ENCODE measurements at places on chromosomes 1 and 21.

DNA sequence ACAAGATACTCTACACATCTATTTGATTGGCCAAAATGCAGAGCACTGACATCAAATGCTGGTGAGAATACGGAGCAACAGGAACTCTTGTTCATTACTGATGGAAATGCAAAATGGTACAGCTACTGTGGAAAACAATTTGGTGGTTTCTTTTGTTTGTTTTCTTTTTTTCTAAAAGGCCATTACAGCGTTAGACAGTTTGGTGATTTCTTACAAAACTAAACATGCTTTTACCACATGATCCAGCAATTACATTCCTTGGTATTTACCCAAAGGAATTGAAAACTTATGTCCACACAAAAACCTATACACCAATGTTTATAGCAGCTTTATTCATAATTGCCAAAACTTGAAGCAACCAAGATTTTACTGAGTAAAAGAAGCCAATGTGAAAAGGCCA is 66.4 kb upstream of the FBXO28 start:
- no peak for DNase-seq

- no peak for DNase-seq
Observed at GRCh38 chr1:241499910-241500309, 19.6 kb downstream of the FH start.

- DNase-seq: no peak
Observed at GRCh38 chr21:21722731-21723130, 724.5 kb downstream of the NCAM2 start.

GRCh38 chr1:164780863-164781262 is 221.9 kb downstream of the PBX1 start:
- no peak for DNase-seq

GRCh38 chr1:219699870-219700269 is 87.0 kb upstream of the ZC3H11B start:
- no peak for DNase-seq

GRCh38 chr1:68111519-68112436 is 61.4 kb upstream of the DIRAS3 start:
- DNase-seq: no peak

- DNase-seq: no peak
Observed at GRCh38 chr1:160124705-160125478, 9.3 kb downstream of the ATP1A2 start.

DNA sequence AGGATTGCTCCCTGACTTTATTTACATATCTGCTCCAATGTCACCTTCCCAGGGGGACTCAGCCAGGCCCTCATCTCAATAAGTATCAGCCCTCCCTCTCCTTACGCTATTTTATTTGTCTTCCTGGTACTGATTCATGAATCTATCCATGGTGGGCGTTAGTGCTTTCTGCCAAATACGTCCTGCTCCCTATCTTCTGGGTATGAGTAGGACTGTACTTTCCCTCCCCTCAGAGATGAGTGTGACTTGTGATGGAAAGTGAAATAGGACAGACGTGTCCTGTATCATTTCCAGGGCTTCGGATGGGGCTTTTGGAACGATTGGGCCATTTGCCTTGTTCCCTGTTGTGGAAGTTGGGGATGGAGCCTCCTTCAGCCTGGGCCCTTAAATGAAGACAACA is 47.5 kb downstream of the FOXO6 start:
- DNase-seq: no peak

DNA sequence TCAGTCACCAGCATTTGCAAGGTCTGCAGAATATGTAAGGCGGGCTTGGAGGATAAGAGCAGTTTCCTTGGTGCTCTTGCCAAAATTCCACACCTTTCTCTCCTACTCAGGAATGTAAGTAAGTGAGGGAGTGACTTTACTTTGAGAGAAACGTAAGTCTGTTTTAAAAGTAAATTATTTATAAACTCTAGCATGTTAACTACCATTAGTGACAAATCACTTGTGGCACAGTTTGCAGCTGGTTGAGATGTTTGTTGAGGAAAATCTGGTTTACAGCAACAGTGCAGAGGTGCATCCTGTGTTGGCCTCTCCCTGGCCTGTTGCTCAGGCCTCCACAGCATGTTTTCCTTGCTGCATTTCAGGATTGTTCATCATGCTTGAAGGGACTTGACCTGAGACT is 8.5 kb downstream of the CGN start:
- DNase-seq: no peak

GRCh38 chr1:94994805-94995204 is 67.9 kb upstream of the CNN3 start:
- DNase-seq: no peak

DNA sequence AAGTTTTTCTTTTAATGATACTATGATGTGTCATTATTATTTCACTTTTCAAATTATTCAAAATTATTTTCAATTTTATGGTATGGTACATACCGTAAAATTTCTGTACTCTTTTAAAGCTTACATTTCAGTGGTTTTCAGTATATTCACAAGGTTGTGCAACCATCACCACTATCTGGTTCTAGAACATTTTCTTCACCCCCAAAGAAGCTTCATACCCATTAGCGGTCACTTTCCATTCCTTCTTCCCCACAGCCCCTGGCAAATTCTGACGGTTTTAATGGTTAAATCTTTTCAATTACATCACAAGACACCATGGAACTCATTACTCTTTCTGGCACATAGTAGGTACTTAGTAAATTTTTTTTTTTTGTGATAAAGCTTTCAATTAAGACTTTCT is 22.8 kb upstream of the ATP5PO start:
- peak; percentile 19 for DNase-seq

DNA sequence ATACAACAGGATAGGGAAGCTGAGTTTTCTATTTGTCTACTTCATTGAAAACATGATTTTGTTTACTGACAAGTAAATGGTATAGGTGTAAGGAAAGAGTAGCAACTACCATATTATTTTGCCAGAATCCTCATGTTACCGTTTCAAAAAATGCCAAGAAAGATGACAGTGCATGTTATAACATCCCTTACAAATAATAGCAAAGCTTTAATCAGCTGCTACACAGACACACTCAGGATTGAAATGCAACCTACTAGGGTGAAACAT is 331.5 kb downstream of the CHRM3 start:
- no peak for DNase-seq

- no peak for DNase-seq
Observed at GRCh38 chr21:23475281-23476219, 2131.7 kb downstream of the MRPL39 start.

GRCh38 chr1:14113841-14114567 is 414.0 kb downstream of the PRDM2 start:
- DNase-seq: no peak

GRCh38 chr1:166086113-166086883 is 80.5 kb downstream of the FAM78B start:
- no peak for DNase-seq

DNA sequence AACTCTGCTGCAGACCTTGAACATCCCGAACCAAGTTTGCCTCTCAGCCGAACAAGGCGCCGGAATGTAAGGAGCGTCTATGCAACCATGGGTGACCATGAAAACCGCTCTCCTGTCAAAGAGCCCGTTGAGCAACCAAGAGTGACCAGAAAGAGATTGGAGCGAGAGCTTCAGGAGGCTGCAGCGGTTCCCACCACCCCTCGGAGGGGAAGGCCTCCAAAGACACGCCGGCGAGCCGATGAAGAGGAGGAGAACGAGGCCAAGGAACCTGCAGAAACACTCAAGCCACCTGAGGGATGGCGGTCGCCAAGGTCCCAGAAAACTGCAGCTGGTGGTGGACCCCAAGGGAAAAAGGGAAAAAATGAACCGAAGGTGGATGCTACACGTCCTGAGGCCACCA is 44.0 kb downstream of the ZBTB17 start:
- no peak for DNase-seq

DNA sequence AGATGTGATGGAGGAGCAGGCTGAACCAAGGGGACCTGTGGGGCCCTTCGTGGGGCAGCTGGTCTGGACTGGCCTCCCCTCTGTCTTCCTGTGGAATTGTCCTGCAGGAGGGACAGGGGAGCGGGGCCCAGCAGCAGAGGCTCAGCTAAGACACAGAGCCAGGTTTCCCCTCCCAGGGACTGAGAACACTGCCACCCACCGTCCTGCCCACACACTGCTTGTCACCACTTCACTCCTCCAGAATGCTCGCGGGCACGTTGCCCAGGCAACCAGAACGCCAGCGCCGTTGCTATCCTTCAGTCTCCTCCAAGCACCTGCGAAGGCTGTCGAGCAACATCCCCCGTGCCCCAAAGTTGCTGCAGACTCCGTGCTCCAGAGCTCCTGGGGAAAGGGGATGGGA is 46.4 kb downstream of the AJAP1 start:
- DNase-seq: no peak

DNA sequence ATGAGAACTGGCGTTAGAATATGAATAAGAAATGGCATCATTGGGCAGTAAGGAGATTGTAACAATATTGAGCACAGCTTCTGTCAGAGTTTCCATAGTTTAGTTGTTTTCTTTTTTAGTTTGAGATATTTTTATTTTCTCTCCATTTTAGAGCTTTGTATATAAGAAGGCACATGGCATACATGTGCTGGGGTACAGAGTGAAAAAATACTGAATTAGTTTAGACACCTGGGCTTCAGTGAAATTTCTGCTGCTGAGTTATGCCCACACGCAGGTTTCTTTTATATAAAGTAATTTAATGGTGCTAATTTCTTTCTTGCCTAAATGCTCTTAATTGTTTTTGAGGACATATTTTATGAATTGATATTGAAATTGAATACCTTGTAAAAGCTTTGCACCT is 53.6 kb upstream of the RWDD3 start:
- no peak for DNase-seq

- no peak for DNase-seq
Observed at GRCh38 chr1:219316066-219316465, 142.4 kb downstream of the LYPLAL1 start.

GRCh38 chr1:51956528-51957509 is 33.7 kb downstream of the RAB3B start:
- no peak for DNase-seq

- DNase-seq: no peak
Observed at GRCh38 chr1:55035904-55036303, 3.4 kb upstream of the PCSK9 start.

DNA sequence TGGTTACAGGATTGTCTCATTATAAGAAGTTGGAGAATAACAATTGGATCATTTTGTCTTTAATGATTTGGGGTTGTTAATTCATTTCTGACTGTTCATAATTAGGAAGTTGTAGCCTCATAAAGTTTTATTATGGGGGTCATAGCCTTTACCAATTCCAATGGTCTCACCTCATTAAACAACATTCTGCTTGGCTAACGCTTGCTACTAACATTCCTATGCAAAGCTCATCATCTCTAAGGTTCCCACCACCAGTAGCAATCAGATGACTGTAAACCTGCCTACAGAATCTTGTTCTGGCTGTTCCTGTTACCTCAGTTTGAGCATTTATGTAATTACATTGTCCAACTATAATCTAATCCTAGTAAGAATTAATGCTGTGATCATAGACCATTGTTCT is 60.2 kb downstream of the ODF2L start:
- DNase-seq: no peak

DNA sequence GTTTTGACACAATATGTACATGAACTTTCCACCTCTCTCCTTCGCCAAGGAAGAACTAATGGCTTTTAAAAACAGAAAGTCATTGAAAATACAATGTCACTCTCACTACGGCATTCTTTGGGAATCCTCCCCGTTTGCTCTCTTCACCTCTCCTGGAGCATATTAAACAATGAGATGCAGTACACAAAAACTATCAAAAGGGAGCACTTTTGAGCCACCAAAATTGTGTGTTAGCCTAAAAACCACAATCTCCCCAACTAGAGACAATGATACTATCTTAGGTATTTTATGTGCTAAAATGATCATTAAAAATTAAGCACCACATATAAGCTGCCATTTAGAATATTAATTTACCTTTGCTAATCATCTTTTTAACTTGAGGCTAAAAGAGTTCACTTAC is 425.5 kb downstream of the KCTD3 start:
- DNase-seq: no peak
